ENCODE measurements at places on chromosomes 1 and 21.

DNA sequence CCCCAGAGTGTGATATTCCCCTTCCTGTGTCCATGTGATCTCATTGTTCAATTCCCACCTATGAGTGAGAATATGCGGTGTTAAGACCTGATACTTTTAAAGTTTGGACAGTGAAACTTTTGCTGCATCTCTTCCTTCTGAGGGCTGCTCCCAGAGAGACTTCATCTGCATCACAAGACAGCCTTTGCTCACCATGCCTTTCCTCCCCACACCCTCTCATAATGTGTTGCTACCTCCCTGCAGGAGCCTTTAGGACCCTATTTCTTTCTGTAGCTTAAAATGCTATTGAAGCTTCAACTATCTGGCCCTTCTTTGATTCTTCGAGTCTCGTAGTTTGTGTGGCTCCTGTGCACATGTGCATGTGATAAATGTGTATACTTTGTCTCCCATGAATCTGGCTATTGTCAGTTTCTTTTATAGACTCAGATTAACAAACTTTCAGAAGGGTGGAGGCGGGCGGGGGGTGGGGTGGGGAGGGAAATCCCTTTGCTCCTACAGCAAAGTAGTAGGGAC is 23.7 kb downstream of the LEPR start:
- no peak for DNase-seq

DNA sequence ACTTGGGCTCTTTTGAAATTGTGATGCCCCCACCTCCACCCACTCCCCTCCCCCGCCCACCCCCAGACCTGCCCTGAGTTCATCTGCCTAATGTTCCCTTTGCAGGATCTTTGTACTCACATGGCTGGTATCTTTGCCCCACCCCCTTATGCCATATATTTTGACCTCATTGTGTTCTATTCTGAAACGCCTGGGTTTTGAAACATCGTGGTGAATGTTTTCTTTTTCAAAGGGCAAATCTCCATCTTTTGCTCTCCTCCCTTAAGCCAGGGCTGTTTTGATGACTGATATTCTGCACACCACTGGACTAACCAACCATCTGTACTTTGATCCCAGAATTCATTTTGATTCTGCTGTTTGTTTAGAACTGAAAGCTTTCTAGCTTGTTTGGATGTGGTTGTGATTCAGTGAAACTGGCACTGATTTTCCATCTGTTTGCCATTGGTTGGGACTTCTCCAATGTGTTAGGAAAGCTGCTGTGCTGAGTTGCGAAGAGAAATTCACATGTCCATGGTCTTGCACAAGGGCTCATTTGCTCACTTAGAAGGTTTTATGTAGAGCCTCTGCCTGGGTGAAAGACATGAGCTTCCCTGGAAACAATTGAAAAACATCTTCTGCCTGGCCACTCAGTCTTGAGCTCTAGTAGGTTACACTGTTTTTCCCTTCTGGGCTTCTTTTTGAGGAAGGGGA is 16.5 kb downstream of the SMAP2 start:
- no peak for DNase-seq

DNA sequence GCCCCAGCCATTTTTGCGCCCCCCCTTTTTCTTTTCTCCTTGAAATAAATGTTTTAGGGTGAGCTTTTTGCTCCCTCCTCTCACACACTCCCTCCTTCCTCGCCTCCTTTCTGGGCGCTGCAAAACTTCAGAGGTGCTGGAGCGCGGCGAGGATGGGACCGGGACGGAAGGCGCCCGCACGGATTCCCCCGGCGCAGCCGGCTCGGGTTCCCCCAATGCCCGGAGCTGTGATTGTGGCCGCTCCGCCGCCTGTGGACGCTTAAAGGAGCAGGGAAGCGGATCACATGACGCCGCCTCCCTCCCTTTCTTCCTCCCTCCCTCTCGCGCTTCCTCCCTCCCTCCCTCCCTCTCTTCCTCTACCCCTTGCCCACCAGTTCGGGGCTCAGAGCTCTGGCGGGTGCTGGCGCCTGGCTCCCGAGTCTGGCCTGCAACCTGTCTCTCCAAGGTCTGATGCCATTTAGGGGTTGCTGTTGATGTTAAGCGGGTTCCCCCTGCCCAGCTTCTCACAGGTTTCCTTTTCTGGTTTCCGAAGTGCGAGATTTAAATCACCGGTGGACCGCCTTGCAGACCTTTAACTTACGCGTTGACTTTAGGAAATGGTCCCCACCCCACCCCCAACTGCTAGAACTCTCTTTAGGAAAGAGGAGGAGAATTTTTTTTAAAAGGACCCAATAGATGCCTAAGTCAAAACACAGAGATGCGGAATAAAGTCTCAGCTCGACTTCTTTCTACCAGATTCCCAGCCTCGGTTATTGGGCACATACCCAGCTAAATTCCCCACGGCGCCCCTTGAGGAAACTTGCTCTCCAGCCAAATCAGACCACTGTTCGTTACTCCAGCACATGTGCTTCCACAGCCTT is at the start of gene WLS:
WLS (minus strand) TSS at position 235 of the 860 bp plus-strand sequence; CDS start at position 11, 224 bp downstream.
- peak; percentile 65 for DNase-seq

DNA sequence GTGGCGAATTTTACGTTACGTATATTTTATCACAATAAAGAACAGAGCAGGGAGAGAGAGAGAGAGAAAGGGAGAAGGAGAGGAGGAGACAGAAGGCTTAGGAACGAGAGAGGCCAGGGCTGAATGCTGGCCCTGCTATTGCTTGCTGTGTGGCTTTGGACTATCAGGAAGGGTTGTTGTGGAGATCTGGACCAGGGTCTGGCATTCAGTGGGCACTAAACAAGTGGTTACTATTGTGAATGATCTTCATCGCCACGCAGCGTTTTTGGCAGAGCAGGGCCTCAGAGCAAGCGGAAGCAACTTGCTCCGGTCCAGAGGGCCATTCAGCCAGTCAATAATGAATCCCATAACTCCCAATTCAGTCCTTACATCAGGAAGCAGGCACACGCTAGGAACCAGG is 26.4 kb downstream of the PIK3C2B start:
- no peak for DNase-seq

- DNase-seq = no peak
These were observed 243.4 kb downstream of the TRABD2B start for GRCh38 chr1:47753808-47754207.

- no peak for DNase-seq
These were observed 129.8 kb upstream of the SAMSN1 start for GRCh38 chr21:14675774-14676530.

DNA sequence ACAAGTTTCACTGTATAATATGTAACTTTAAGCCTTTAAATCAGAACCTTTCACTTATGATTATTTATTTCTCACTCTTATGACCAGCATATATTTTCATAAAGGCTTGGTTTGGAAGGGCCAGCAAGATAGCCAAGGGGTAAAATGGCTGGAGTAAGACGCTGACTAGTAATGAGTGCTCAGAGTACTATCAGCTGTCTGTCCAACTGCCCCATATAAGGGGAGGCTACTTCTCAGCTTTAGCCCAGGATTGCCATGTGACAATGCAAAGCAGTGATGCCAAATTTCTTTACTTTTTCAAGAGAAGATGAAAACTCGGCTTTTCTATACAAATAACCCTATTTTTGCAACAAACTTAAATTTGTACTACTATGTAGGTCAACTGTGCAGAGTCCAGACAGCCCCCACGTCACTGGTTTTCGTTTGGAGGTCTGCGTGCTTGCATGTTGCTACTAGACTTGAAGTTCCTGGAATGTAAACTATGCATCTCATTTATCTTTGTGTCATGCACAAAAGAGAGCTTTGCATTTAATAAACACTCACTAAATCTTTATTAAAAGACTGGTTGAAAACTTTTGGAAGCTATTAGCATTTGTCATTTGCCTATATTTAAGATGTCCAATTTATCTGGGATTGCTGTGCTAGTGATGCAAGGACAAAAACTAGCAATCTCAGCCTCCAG is 110.4 kb downstream of the TNFSF18 start:
- no peak for DNase-seq

DNA sequence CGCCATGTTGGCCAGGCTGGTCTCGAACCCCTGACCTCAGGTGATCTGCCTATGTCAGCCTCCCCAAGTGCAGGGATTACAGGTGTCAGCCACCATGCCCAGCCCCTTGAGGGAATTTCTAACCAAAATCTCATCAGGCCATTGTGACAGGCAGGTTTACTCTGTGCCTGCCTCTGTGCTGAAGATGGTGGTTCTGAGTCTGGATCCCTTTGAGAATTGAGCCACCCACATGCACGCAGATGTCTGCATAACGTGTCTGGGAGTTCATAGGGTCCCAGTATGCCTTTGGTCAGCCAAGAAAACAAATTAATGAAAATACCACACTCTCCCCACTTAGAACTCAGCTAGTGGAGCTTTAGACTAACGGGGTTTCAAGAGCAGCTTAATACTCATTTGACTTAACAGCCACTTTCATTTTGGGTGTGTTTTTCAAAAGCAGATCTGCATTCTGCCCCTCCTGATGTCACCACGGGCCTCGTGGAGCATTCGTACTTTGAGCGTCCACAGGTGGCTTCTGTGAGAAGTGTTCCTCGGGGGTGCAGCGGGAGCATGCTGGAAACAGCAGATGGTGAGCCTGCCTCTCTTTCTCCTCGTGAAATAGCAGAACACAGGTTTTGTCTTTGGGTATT is 45.3 kb downstream of the DIP2A start:
- no peak for DNase-seq

- DNase-seq = no peak
These were observed 121.8 kb upstream of the ERG start for GRCh38 chr21:38619992-38620479.
